Stimulated activated naive B cell treated with anti-CD40 and anti-IgM and Interleukin-4, amounts not matched to agents 10 μg/mL and 1 μg/mL and 100 μg/mL, for 72 hours (primary cell): ENCODE measurements at places on chromosomes 11 and 22.
A peak's percentile ranks its signal among the peaks of the same experiment; 100 is the strongest.

DNA sequence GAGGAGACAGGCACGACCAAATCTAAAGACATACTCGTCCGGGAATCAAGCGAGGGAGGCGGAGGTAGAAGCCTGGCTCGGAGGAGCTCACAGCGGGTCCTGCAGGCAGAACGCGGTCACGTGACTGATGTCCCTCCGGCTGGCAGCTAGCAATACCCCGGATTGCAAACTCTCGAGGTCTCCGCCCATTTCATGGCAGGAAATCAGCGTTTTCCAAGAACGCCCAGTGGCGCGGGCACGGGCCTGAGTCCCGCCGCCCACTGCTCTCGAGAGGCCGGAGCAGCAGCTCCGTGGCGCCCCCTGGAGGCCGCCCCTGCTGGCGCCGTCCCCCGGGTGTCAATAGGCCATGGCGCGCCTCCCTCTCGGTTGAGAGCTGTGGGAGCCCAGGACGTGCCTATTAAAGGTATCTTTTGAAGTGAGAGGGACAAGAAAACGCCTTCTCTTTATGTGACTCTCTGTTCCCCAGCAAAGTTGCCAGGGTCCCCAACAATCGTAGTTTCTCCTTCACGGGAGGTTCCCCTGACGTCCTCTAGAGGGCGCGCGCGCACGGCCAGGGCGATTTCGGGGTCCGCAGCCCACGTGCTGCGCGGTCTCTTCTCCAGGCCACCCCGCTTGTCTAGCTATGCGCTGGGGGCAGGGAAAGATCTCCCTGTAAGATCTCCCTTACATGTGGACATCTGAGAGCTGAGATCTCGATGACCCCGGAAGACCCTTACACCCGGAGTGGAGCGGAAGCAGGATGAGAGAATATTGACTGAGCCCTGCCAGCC is 37.3 kb upstream of the RBFOX2 start:
- H3K27ac ChIP-seq, result peak overlapping the region; percentile 86
- peaks cover 6% of the 10 kb centered on the region for H3K4me1 ChIP-seq
- DNase-seq, result peak; percentile 42
- H3K27me3 ChIP-seq, result peaks cover 36% of the 10 kb centered on the region

DNA sequence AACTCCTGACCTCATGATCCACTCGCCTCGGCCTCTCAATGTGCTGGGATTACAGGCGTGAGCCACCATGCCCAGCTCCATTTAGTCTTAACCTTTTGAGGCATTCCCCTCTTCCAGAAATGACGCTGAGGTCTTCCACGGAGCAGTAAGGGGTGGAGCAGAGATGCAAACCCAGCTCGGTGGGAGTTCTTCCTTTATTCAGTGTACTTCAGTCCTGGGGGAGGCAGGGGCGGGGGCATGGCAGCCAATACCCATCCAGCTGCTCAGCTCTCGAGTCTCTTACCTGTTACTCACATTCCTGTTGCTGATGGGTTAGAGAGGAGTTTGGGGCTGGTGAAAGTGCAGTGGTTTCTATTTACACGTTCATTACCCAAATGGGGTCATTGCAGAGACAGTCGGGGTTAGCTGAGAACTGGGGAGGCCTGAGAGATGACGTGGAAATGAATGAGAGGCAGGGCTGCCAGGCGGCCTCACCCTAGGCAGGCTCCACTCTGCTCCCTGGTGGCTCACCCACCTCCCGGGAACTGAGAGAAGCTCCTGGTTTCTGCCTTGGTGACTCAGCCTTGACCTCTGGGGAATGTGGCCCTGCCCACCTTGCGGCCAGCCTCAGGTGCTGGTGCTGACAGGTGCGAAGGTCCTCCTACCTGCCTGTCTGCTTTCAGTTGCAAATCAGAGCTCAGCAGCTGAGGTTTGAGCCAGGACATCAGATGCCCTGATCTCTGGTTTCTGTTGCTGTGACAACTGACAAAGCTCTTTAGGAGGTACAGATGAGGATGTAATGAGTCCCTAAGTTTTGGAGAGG is 13.4 kb upstream of the ST14 start:
- H3K4me3 ChIP-seq, result no peak overlapping the region
- H3K36me3 ChIP-seq, result peaks cover 15% of the 10 kb centered on the region
- H3K4me1 ChIP-seq, result peaks cover 21% of the 10 kb centered on the region
- peak overlapping the region; percentile 75 for H3K27ac ChIP-seq

DNA sequence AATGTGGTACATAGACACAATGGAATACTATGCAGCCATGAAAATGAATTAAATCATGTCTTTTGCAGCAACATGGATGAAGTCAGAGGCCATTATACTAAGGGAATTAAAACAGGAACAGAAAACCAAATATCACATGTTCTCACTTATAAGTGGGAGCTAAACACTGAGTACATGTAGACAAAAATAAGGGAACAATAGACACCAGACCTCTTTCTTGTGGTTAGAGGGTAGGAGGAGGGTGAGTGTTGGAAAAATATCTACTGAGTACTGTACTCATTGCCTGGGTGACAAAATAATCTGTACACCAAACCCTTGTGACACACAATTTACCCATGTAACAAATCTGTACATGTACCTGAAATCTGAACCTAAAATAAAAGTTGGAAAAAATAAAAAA is 59.1 kb upstream of the ANO5 start:
- H3K27ac ChIP-seq, result no peak overlapping the region
- no peak for DNase-seq
- no peaks in the 10 kb centered on the region for H3K27me3 ChIP-seq
- H3K4me3 ChIP-seq, result no peak overlapping the region
- no peaks in the 10 kb centered on the region for H3K36me3 ChIP-seq
- H3K4me1 ChIP-seq, result no peaks in the 10 kb centered on the region

- H3K4me1 ChIP-seq, result no peaks in the 10 kb centered on the region
- peaks cover 3% of the 10 kb centered on the region for H3K36me3 ChIP-seq
- no peak overlapping the region for H3K27ac ChIP-seq
- no peaks in the 10 kb centered on the region for H3K27me3 ChIP-seq
- no peak overlapping the region for H3K4me3 ChIP-seq
These were observed 23.6 kb downstream of the EIF4G2 start for GRCh38 chr11:10785146-10785474.

DNA sequence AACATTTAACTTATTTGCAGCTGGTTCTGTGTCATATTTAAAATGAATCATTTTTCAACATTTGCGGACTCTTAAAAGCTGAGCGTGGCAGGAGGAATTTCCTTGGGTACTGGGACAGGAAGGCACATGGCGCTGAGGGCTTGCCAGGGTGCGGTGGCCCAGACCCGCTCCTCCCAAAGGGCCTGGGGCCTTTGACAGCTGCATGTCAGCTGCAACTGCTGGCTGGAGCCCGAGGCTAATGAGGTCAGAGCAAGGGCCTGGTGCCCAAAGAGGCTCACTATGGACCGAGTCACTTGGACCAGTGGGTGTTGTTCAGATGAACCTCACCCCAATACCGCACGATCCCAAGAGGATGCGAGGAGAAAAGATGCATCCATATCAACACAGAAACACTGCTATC is 326.9 kb downstream of the CTTN start:
- DNase-seq, result no peak
- H3K27ac ChIP-seq, result no peak overlapping the region
- peaks cover 11% of the 10 kb centered on the region for H3K27me3 ChIP-seq
- no peaks in the 10 kb centered on the region for H3K4me1 ChIP-seq

DNA sequence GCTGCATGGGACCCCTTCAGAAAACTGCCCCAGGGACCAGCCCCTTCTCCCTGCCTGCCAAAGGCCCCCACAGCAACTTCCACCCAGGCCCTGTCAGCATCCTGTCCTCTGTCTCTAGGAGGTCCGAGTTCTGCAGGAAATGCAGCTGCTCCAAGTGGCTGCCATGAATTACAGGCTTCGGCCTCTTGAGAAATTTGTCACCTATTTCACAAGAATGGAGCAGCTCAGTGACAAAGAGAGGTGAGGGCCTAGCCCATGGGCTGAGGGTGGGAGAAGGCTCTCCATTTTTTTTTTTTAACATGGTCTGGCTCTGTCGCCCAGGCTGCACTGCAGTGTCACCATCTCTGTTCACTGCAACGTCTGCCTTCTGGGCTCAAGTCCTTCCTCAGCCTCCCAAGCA is 7.3 kb downstream of the RGL4 start:
- H3K36me3 ChIP-seq, result peaks cover 60% of the 10 kb centered on the region
- H3K4me1 ChIP-seq, result peaks cover 33% of the 10 kb centered on the region

- H3K4me3 ChIP-seq, result peak overlapping the region; percentile 93
- H3K27me3 ChIP-seq, result no peaks in the 10 kb centered on the region
- DNase-seq, result peak; percentile 93
These were observed 1.6 kb downstream of the RAC2 start for GRCh38 chr22:37242395-37242918.

- no peaks in the 10 kb centered on the region for H3K36me3 ChIP-seq
- no peaks in the 10 kb centered on the region for H3K27me3 ChIP-seq
- H3K4me3 ChIP-seq, result no peak overlapping the region
- DNase-seq, result no peak
- H3K27ac ChIP-seq, result no peak overlapping the region
- no peaks in the 10 kb centered on the region for H3K4me1 ChIP-seq
These were observed 65.1 kb downstream of the MYO7A start for GRCh38 chr11:77193167-77193566.

DNA sequence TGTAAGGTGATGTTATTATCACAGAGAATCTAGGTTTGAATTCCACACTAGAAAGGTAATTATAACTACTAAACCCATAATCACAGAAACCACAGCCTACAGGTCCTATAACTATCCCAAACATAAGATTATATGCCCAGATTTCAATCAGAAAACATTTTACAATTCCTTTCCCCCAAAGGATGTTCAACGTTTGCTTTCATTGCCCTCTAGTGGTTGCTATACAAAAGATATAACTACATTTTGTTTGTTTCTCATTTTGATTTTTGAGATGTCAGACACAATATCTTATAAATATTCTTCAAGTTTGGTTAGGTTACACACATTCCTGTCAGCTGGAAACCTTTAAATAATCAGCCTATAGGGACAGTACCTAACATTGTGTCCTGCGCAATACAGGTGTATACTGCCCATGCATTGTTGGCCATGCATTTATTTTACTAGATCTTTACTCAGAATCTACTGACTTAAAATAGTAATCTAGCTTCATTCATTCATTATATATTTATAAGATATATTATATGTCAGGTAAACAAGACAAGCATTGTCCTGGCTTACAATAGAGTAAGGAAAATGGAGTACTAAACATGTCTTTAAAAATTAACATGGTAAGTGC is 530.5 kb upstream of the CCDC90B start:
- H3K4me3 ChIP-seq, result no peak overlapping the region
- H3K4me1 ChIP-seq, result no peaks in the 10 kb centered on the region
- no peaks in the 10 kb centered on the region for H3K36me3 ChIP-seq
- DNase-seq, result no peak
- no peak overlapping the region for H3K27ac ChIP-seq

GRCh38 chr11:130534551-130534950 is 86.1 kb downstream of the ADAMTS15 start:
- no peaks in the 10 kb centered on the region for H3K36me3 ChIP-seq
- DNase-seq, result no peak
